A549 treated with Hydrocortisone at 1 μM for 4 hours (cell line): ENCODE measurements at places on chromosomes 1 and 21. TPM values are rescaled to one million over a fixed set of nuclear protein-coding genes. Genes with fewer than 3 reads are reported as not detected.

The KCNJ9 gene
- total RNA-seq = not detected in 5 replicates

The FTCD gene
- 0.11 to 0.24 TPM (median 0.15 TPM) in 3 of 5 replicates, not detected in the others for total RNA-seq

The USP24 gene
- 12.3 to 17.5 TPM (median 13.8 TPM) in 5 replicates for total RNA-seq

The CLCN6 gene
- total RNA-seq = 5.3 to 6.3 TPM (median 5.6 TPM) in 5 replicates

The B4GALT3 gene
- 22.6 to 25.6 TPM (median 24.1 TPM) in 5 replicates for total RNA-seq

The WNT9A gene
- total RNA-seq = 5.6 to 8.6 TPM (median 7.2 TPM) in 5 replicates

The DCDC2B gene
- not detected in 5 replicates for total RNA-seq

The ZBTB8B gene
- total RNA-seq = 0.01 TPM in 1 of 5 replicates, not detected in the others

The RGS8 gene
- not detected in 5 replicates for total RNA-seq

The SLC2A5 gene
- 0.29 to 0.71 TPM (median 0.38 TPM) in 5 replicates for total RNA-seq

The LCE2C gene
- total RNA-seq = not detected in 5 replicates

The SYT6 gene
- total RNA-seq = 0.13 to 0.36 TPM (median 0.25 TPM) in 5 replicates

The REN gene
- 0.07 to 0.09 TPM in 2 of 5 replicates, not detected in the others for total RNA-seq

The DENND2C gene
- total RNA-seq = 0.28 to 0.47 TPM (median 0.37 TPM) in 5 replicates

The F13B gene
- total RNA-seq = 0.05 to 0.08 TPM (median 0.07 TPM) in 5 replicates

The LIPI gene
- total RNA-seq = not detected in 5 replicates

The BATF3 gene
- total RNA-seq = 22.7 to 41.7 TPM (median 35.8 TPM) in 5 replicates

The OLFML2B gene
- total RNA-seq = 0.53 to 0.66 TPM (median 0.55 TPM) in 5 replicates

The CCDC27 gene
- total RNA-seq = not detected in 5 replicates

The FCRL4 gene
- not detected in 5 replicates for total RNA-seq

The MPC2 gene
- total RNA-seq = 39.6 to 80.5 TPM (median 74.2 TPM) in 5 replicates

The BEST4 gene
- total RNA-seq = 0.23 to 0.37 TPM (median 0.32 TPM) in 5 replicates

The CAPN2 gene
- total RNA-seq = 391 to 537 TPM (median 423 TPM) in 5 replicates

The PLA2G5 gene
- total RNA-seq = not detected in 5 replicates

The ZNF648 gene
- not detected in 5 replicates for total RNA-seq

The RNU1-3 gene
- 6.1 to 30.4 TPM (median 9.0 TPM) in 3 of 5 replicates, not detected in the others for total RNA-seq

The C1orf115 gene
- total RNA-seq = 4.6 to 7.0 TPM (median 5.8 TPM) in 5 replicates
